ENCODE measurements at places on chromosomes 11 and 22. TPM values are rescaled to one million over a fixed set of nuclear protein-coding genes. Genes with fewer than 3 reads are reported as not detected.

GRCh38 chr22:39665229-39665628 lies 94.7 kb downstream of the CACNA1I start:
- DNase-seq: peak; percentile 74

DNA sequence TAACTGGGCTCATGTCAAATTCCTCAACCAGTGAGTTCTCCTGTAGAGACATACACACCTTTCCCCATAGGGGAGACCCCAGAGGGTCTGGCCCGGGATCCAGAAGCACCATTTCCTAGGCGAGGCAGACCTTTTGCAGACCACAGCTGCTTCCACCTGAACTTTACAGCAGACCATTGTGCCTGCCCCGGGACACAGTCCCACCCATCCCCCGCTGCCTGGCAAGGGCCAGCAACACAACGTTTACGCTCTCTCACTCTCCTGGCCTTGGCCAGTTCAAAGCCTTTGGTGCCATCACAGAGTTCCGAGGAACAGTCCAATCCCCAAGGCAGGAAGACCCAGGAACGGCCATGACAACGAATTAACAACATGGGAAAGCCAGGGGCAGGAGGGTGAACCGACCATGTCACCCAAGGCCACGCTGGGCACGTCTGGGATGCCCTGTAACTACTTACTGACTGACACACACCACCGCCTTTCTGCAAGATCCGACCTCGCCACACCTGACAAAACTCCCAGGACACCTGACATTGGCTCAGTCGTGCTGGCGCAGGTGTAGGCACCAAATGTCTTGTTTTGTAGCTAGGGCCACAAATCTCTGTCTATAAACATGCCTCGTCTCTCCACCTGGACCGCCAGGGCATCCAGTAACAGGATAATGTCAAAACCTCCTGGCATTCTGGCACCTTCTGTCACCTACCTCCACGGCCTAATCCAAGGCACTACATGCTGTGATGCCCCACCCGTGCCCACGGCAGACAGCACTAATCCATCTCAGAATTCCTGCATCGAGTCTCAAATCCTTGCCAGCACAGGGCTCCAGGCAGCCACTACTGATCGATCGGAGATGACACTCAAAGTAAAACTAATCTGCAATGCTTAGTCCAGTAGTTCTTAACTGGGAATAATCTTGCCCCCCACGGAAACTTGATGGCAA lies 51.3 kb downstream of the MYH9 start:
- DNase-seq: peak; percentile 52

DNA sequence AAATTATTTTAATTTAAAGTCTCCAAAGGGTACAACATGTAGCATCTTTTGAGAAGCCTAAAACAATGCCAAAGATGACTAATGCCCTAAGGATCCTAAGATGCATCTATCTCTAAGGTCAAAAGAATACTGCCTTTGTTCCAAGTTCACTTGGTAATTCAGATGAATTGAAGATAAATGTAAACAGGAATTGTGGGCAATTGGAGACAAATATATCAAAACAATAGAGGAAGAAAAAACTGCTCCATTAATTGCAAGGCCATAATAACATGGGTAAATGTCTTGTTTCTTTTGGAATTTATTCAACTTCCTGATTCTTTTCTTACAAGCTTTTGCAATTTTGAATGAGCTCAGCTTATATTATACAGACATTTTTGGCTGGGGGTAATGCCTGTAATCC lies 338.6 kb downstream of the TTC28 start:
- DNase-seq: no peak

DNA sequence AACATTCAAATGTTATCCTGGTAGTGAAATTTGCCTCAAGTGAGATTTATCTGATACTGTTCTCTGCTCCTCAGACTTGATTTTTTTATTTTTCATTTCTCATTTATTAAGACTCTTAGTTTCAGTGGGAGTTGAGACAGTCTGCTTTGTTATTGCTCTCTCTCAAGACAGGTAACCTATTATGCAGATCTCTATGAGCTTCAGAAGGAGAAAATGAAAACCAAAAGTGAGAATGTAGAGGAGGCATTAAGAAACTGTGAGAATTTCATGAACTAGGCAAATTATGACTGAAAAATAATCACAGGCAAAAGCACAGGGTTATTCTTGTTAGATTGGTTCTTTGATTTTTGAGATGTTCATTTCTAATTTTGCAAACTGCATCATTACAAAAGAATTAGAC lies 290.0 kb upstream of the CHORDC1 start:
- no peak for DNase-seq

The DBX1 gene
- 1.8 TPM for total RNA-seq
